HuH-7.5 (cell line): ENCODE measurements at places on chromosomes 5 and 9.

DNA sequence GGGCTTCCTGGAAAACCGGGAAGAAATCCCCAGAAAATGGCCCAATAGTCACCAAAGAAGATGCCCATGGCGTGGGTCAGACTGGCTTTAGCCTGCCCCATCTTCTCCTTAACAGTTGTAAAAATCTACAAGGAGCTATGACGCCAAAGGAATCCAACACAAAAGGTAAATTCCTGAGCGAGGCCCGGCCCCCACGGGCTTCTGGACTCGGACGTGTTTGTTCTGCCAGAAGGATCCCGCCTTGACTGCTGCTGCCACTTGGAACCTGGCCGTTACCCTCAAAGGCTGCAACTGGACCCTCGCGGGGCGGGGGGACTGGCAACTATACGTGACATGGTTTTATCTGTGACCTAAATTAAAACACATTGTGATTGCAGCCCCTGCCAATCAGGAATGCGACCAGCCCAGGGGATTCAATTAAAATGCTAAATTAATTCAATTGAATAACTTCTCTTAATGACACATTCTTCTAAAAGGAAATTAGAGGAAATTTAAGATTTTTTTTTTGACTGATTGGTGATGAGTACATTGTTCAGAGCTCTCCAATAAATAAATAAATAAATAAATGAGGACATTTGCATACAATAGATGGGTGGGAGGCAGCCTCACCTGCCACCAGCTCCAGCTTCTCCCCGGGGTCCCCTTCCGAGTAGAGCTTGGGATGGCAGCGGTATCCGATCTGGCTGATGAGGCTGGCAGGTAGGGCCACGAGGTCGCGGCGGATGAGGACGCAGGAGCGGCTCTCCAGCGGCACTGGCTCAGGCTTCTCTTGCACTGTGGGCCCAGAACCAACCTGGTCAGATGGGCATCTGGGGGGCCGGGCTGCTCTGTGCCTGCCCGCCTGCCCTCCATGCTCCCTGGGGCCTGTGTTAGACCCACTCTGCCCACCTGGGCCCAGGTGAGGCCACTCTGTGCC lies 54.7 kb upstream of the UBAC1 start:
- DNase-seq: peak; percentile 9

DNA sequence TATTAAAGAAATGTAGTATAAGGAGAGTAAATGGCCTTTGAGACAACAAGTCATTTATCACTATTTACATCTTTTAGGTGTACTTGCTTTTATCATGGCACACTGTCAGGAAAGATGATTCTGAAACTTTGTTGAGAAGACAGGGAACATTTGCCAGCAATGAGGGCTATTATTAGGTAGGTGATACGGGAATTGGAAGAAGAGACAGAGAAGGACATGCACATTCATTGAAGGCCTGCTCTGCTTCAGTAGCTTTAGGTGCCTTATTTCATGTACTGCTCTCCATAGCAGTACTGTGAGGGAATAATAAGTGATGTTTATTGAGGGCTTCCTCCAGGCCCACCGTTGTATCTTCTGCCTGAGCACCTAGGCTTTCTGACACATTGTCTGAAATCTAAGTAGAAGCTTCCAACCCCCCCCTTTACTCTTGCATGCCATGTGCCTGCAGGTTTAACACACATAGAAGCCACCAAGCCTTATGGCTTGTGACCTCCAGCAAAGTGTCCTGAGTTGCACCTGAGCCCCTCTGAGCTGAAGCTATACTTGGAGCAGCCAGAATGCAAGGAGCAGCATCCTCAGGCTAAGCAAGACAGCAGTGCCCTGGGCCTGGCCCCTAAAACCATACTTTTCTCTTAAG lies 275.2 kb upstream of the VLDLR start:
- DNase-seq: no peak

DNA sequence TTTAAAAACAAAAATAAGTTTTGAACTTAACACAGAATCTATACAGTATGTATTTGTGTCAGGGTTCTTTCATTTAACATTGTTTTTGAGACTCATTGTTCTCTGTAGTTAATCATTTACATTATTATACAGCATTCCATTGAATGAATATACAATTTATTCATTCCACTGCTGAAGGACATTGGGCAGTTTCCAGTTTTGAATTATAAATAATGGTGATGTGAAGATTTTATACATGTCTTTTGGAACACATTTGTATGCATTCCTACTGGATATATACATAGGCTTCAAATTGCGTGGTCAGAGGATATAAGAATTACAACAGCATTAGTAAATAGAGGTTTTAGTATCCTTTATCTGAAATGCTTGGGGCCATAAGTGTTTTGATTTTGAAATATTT lies 72.0 kb downstream of the CEP120 start:
- no peak for DNase-seq

DNA sequence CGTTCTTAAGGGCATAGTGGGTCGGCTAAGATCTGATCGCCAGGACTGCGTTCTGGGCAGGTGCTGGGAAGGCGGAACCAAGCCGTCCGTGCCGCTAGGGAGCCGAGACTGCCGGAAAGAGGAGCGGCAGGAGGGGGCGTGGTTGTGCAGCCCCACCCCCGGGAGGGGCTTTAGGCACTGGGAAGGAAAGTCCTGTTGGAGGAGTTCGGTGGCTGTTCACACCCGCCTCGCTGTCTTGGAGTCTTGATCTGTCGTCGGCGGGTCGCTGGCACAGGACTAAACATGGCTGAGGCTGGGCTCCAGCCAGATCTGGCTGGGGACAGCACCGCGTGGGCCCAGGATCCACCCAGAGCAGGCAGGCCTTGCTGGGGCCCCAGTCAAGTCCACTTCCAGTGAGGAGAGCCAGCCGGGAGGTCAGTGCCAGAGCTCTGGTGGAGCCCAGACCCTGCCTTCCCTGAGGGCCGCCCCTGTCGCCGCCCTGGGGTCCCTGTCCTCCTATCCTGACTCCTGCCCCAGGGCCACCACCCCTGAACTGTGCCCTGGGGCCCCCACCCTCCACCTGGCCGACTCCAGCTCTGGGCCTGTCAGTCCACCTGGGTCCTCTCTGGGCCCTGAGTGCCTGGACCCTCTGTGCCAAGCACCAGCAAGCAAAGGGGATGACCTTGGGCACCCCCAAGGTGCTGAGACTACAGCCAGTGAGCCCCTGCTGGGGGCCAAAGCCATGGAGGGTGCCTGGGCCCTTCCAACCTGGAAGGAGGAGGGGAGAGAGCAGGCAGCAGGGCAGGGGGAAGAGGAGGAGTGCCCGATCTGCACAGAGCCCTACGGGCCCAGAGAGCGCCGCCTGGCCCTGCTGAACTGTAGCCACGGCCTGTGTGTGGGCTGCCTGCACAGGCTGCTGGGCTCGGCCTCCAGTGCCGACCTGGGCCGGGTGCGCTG lies 4.5 kb downstream of the RNF208 start:
- DNase-seq: no peak

- DNase-seq: no peak
Observed at GRCh38 chr5:53405396-53405795, 75.0 kb upstream of the FST start.

- DNase-seq: no peak
Observed at GRCh38 chr9:109328978-109329637, 8.2 kb upstream of the EPB41L4B start.

DNA sequence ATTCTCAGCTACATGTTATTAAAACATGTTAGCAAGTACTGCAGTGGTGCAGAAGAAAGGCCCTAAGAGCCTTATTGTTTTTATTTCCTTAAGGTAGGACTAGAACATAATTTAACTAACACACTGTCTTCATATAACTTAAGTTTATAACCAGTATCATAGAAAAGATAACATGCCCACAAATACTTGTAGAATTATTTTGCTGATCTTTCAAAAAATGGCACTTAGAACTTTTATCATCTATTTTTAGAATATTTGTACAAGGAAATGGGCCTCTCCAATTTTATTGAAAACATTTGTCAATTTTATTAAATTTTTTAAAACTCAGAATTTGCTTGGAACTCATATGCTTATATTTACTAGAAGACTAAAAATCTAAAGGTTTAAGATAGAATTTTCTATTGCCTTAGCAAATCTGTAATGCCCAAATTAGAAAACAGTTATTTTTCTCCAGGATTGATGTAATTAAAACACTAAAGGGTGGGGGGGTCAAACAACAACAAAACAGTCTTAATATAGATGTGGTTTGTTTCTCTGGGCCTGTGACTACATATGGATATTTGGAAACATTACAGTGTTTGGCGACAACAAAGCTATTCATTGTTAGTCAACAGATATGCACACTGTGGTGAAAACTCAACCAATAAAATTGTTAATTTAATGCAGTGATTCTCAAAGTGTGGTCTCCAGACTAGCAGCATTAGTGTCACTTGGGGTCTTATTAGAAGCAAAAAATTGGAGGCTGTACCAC lies 360.4 kb downstream of the PDE4D start:
- DNase-seq: no peak

GRCh38 chr5:128462330-128462729 lies 75.7 kb downstream of the FBN2 start:
- DNase-seq: no peak

DNA sequence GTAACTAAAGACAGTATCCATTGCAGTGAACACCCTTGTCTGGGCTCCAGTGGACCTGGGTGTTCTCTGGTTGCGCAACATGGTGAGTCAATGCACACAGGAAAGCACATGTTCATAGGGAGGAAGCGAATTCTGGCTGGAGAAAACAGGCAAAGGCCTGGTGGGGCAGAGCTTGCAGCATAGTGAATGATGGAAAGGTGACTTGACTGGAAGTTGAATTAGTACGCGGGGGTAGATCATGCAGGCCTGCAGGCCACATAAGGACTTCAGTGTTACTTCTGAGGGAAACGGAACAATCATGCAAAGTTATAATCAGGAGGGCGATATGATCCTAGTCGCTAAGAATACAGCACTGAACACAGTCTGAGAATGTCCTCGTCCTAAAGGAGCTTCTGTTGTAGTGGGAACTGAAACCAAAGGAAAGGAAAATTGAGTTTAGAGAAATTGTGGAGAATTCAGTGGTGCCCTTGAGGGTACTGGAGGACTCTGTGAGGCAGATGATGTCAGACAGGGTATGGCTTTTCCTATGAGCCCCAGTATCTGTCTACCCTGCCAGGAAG lies 71.9 kb upstream of the RANBP3L start:
- no peak for DNase-seq
